Myocyte (in vitro differentiated cells): ENCODE measurements at places on chromosomes 5 and 9. TPM values are rescaled to one million over a fixed set of nuclear protein-coding genes. Genes with fewer than 3 reads are reported as not detected.

- peak; percentile 88 for DNase-seq
These were observed 86.4 kb upstream of the COL5A1 start for GRCh38 chr9:134555094-134555650.

GRCh38 chr9:129698254-129698757 is 32.9 kb downstream of the PRRX2 start:
- no peak for DNase-seq

ZNF879 gene
- total RNA-seq: 4.8 and 9.1 TPM in 2 replicates

DNA sequence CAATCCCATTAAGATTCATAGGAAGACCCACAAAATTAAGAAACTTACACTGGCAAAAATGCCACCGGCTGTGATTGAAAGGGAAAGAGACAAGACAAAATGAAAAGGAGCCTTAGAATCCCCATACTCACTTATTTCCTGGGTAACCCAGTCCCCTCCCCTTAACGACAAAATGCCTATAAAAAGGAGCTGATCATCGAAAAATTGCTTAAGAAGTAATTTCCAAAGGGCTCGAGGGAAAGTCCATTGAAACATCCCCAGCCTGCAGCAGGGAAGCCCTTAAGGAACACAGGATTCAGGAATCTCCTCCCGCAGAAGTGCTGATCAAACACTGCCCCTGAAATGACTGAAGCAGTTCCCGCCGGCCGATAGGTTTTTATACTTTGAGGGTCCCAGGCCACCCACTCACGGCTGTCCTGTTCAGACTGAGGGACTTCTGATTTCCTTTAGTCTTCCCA is 677 bp upstream of the ZNF79 start:
- DNase-seq: no peak

GABRB2 gene
- 0.64 and 1.9 TPM in 2 replicates for total RNA-seq

GRCh38 chr9:34365282-34365681 is 11.4 kb downstream of the MYORG start:
- DNase-seq: no peak

GRCh38 chr9:17318821-17319320 is 184.0 kb downstream of the CNTLN start:
- DNase-seq: no peak

DNA sequence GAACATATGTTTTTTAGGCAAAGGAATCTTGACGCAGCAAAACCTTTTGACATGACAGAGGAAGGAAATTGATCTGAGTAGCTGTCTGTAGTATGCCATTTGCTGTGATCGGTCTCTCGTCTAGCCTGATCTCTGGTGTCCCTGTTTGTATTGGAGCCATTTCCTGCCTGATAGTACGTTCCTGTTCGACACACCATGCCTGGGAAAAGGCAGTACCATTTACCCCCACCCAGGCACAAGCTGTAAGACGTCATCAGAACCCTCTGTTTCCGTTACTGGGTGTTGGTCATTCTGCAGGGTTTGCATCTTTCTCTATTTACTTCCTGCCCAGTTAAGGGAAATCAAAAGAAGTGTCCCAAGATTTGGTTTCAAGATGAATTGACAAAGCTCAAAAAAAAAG is 129.7 kb downstream of the CEMIP2 start:
- no peak for DNase-seq

DNA sequence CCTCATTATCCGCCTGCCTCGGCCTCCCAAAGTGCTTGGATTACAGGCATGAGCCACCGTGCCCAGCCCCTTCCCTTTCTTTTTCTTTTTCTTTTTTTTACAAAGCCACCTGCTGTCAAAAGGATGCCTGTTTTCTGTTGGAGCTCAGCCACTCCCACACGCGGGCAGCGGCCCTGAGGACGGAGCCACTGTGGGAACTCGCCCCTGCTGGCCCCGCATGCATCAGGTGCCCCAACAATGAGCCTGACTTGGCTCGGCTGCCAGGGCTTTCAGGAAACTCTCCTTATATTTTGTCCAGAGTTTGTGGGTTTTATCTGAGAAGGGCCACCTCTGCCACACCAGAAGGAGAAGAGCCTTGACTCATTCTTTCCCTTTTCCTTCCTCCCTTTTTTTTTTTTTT is 37.1 kb upstream of the LRRC14B start:
- no peak for DNase-seq

ITGA2 gene
- total RNA-seq: 0.21 and 0.31 TPM in 2 replicates
